ENCODE measurements at places on chromosomes 5 and 9. TPM values are rescaled to one million over a fixed set of nuclear protein-coding genes. Genes with fewer than 3 reads are reported as not detected.

DNA sequence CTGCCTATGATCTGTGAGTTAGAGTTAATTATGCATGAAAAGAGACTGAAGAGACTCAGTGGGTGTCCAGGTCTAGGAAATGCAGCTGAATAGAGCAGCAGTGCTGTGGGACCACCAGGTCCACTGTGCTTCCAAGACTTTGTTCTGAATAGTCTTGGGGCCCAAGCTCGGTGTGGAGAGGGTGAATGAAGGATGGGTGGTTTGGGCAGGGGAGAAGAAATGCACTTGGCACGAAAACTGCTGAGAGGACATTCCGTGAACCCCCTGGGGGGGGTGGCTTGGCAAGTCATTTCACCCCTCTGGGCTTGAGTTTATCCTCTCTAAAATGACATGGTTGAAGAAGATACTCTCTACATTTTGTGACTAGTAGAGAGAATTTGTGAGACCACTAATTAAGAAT is 36.0 kb upstream of the GOLPH3 start:
- DNase-seq, result no peak

TRIM7 gene
- not detected for total RNA-seq

NOXA1 gene
- total RNA-seq, result 0.36 TPM

- no peak for DNase-seq
Observed at GRCh38 chr9:70493029-70493428, 78.6 kb upstream of the KLF9 start.

- no peak for DNase-seq
Observed at GRCh38 chr5:143514616-143515335, 111.3 kb upstream of the NR3C1 start.

GRCh38 chr9:8826281-8826680 is 1026.7 kb upstream of the DMAC1 start:
- DNase-seq, result no peak

ADRA1B gene
- not detected for total RNA-seq

DNA sequence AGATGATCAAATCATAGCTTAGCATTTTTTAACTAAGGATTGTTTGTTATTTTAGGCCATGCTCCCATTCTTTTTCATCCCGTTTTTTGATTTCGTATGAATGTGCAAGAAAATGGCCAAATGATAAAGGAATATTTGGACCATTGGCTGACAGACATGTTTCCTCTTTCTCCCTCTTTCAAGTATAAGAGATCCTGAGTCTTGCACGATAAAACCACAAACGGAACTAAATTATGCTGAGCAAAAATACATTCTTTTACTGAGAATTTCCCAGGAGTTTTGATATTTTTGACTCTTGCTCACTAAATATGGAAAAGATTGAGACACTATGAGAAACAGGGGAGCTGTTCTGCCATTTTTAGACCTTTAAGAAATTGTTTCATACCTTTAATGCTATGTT is 90.4 kb upstream of the KLF9 start:
- DNase-seq, result no peak

MARVELD2 gene
- total RNA-seq, result 6.5 TPM

GFI1B gene
- not detected for total RNA-seq

GRCh38 chr5:38739011-38739704 is 106.7 kb upstream of the OSMR start:
- no peak for DNase-seq

- DNase-seq, result no peak
Observed at GRCh38 chr9:137538058-137538457, 12.1 kb downstream of the PNPLA7 start.

DNA sequence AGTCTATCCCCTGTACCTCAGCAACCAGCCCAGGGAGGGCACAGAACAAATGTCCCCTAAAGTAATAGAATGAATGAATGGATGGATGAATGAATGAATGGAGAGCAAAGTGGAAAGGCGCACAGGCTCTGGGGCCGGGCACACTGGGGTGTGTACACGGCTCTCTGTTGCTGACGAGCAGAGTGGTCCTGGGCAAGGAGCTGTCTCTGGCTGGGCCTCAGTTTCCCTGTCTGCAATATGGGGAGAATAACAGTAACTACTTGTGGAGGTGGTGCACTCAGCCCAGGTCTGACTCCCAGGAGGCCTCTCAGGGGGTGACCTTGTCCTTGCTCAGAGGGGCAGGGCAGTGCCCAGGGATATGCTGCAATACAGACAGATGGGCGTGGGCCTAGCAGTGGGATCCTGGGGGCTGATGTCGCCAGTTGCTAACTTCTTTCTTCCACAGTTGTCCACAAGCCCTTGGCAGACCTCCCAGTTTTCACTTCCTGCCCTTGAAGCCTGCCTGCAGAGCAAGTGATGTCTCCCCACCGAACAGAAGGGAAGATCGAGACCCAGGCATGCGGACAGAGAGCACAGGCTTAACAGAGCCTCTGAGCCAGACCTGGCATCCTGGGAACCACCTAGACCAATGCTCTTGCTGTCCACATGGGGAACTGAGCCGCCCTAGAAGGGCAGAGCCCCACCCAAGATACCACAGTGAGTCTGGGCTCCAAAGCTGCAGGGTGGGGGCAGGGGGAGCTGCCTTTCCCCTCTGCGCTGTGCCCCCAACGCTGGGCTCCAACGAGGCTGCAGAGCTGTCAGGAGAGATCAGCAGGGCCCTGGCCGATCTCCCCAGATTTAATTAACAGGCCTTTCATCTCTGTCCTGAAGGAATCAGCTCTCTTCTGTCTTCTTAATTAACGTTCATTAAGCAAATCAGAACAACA is 13.6 kb upstream of the LAMC3 start:
- no peak for DNase-seq

DNA sequence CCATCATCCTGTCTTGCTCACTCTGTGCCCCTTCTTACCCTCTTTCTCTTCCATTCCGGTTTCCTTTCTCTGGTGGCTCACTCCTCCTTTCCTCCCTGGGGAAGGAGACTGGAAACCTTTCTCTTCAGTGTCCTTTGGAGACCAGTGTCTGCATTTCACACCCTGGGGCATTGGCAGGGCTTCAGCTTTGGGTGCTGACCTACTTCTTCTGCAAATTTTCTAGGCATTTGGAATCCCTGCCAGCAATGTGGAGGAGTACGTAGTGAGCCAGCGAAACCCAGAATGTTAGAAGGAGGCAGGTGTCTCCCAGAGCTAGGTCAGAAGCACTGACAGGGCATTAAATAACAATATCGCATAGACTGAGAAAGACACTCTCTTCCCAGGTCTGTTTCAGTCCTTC is 122.2 kb downstream of the SLC28A3 start:
- DNase-seq, result no peak

ABCA1 gene
- total RNA-seq, result 171 TPM

DNA sequence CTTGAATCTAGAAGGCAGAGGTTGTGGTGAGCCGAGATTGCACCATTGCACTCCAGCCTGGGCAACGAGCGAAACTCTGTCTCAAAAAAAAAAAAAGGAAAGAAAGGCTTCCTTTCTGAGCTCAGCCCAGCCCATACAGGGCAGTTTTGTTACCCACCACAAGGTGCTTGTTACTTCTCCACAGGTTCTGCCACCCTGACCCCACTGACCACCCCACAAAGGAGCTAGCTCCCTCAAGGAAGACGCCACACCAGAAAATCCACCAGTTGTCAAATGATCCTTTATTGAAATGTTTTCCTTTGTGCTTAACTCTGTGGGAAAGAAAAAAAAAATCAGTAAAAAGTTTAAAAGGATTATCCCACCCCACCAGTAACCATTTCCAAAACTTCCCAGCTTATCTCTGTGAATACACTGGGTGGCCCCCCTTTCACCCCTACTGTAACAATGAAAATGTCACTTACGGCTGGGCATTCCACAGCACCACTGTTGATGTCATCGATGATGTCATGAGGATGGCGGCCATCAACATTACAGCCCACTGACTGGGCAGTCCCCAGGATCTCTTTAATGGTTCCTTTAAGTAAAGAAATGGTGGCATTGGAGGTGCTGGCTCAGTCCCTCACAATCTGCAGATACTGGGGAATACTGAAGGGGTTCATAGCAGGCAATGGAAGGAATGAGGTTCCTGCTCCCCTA is 3.6 kb downstream of the RPL12 start:
- no peak for DNase-seq

IFNA8 gene
- total RNA-seq, result not detected

SH3GL2 gene
- total RNA-seq, result 1.6 TPM

DNA sequence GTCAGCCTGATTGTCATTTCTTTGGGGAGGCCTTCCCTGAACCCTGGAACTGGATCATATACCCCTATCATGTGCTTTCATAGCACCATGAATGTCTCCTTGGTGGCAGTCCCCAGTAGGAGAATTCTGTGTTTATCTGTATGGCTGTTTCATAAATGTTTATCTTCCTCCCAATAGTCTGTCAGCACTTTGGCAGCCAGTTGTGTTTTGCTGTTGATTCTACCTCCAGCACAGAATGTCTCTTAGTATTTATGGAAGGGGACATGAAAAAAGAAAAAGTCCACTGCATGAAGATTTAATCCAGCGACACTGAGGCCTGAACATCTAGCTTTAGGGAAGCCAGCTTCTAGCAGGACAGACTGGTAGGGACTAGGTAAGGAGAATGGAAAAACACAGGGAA is 38.3 kb downstream of the GHR start:
- no peak for DNase-seq

DNA sequence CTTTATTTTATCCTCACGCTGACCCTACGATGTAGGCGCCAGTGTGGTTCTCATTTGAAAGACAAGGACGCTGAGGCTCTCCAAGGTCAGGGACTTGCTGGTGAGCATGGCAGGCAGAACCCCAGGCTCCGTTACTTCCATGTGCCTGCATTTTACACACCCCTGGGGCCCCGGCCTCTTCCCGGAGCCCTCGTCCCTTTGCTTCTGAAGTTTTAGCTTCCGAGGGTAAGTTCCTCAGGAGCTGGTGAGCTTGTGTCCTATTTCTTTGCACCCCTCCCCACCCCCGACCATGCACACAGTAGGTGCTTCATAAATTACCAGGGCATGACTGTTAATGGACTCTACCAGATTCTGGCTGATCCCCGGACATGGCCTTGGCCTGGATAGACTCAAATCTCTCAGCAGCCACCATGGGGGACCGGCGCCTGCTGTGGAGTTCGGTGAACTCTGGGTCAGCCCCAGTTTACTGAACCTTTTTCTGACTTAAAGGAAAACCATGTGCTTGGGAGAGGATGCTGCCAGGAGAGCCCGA is 59.3 kb upstream of the RNU6ATAC start:
- no peak for DNase-seq

DNA sequence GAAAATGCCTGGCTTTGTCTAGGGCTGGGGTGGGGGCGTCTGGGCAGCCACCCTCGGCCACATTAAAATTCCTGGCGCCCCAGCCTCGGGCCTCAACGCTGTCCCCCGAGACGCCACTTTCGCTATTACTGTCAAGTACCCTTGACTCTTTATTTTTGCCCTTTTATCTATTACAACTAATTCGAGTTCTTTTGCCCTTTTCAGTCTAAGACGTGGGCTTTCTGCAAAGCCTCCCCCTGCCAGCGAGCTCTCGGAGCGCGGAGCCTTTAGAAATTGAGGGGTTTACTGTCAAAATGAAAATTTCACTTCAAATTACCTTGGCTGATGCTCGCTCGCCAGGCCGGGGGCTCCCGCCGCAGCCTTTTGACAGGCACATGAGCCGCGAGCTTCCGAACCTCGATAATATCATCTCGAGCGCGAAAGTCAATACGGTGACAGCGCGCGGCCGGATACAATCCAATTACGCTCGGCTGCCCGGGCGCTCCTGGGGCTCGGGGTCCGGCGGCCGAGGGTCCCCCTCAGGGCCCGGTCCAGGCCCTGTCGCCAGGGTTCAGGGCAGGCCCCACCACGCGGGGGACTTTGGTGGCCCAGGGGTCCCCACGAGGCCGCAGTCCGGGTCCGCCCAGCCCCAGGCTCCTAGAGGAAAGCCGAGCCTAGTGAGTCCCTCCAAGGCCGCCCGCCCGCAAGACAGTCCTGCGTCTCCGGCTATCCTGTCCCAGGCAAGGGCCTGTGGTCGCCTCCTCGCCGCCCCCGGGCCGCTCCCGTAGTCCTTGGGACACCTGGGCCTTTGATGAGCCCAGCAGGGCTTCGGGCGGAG is 6.7 kb downstream of the IRX4 start:
- DNase-seq, result no peak

DNA sequence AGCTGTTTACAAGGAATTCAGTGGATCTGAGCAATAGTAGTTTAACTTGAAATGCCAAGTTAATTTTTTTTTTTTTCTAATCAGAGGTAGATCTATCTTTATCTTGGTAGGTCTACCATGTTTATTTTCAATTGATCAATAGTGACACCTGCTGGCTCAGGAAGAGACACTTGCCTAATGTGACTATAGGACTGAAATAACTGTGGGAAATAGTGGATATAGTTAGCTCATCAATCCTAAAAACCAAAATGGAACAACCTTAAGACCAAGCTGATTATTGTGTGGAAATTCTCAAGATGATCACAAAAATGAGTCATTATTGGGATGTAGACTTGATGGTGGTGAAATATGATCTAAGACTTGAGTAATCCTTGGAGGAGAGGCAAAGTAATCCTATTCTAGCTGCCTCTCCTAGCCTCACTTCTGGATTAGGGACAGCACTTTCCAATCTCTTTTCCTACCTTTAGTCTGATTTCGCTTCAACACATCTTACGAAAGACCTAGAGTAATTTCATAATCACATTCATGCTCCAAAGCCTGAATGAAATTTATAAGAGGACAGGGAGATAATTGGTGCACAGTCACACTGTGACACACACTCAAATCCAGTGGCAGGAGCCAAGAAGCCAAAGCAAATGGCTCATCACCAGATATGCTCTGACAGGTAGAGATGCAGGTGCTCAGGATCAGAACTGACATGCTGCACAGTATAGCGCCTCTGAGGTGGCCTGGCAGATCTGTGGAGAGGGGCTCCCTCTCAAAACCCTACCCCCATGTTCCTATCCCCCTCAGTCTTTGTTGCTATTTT is 156.3 kb downstream of the HMHB1 start:
- no peak for DNase-seq

DNA sequence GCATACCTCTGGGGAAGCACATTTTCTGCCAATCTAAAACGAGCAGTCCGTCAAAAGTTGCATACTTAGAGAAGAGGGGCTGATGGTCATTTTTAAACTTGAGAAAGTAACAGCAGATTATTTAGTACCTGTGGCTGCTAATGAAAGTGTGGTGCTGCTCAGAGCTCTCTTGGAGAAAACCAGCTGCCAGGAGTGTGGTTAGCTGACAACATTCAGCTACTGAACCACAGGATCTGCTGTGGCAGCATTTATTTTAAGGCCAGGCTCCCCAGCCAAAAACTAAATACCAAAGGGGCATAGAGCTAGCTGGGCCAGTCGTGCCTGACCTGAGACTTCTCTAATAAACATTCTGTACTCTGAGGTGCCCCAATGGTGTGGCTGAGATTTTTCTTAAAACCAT is 203.6 kb downstream of the EDIL3 start:
- no peak for DNase-seq

- DNase-seq, result no peak
Observed at GRCh38 chr5:16723821-16724220, 107.0 kb upstream of the RETREG1 start.

GRCh38 chr9:36123515-36123914 is 13.0 kb upstream of the GLIPR2 start:
- DNase-seq, result no peak
